ENCODE measurements at places on chromosomes 12 and 14.

DNA sequence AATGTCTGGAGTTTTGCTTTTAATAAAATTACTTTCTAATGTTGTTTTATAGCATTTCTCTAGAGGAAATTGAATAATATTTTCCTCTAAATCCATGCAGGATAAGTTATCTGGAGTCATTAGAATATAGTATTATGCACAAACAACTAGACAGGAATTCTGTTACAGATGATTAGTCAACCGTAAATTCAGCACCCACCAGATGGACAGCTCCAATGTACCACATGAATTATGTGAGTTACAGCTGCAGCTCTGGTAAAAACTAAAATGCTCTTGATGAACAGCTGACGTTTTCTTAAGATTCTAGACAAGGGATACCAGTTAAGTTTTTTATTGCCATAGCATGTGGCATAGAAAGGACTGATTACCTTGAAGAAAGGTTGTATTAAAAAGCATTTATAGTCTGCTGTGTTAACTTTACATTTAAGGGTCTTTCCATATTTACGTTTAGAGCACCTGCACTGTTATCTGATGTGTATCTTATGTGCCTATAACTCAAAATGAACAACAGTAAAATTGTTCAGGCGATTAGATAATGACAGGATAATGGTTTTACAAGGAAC lies 321.4 kb upstream of the LRFN5 start:
- DNase-seq, result no peak

GRCh38 chr14:40987481-40987880 lies 619.2 kb upstream of the LRFN5 start:
- DNase-seq, result no peak

- no peak for DNase-seq
These were observed 335.1 kb downstream of the GPHN start for GRCh38 chr14:66842911-66843512.

DNA sequence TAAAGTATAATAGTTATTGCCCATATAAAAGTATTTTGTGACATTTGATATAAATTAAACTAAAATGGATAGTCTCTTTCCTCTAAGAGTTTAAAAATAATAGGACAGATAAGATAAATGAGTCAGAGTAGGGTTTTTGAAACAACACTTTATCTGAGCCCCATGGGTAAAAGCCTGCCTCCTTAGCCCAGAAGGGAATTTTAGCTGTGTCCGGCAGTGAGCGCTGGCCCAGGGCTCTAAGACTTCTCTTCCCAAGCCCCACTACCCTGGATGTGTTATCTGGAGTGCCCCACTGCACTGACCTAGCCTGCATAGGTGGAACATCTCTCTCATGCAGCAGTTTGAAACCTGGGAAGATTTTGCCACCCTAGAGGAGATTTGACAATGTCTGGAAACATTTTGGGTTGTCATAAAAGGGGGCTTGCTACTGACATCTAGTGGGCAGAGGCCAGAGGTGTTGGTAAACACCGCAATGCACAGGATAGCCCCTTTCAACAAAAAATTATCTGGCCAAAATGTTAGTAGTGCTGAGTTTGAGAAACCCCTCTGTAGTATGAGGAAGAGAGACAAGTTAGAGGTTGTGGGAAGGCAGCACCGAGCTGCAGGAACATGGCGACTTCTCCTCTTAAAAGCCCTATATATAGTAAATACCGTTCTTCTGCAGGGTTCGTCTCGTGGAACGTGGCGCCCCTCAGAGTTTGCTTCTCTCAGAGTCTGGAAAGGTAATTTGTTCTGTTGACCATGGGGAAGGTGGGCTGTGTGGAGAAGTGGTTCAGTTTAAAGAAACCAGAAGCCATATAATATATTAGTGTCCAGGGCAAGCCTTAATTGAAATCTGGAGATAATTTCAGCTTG lies 29.3 kb upstream of the ATF1 start:
- DNase-seq, result peak; percentile 57

DNA sequence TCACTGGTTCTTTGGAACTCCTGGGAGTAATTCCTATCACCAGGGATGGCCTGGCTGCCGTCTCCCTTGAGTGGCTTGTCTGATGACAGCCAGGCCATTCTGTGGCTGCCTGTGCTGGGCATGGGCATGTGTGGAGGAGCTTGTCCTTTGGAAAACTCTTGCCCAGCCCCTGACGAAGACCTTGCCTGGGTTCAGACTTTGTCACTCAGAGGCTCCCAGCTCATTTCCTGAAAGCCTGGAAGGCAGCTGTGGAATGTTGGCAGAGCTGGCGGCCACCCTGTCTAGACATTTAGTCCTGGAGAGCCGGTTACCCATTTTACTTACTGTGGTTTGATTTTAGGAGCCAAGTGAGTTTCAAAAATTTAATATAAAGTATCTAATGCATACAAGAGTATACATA lies 34.0 kb downstream of the TUNAR start:
- DNase-seq, result no peak

DNA sequence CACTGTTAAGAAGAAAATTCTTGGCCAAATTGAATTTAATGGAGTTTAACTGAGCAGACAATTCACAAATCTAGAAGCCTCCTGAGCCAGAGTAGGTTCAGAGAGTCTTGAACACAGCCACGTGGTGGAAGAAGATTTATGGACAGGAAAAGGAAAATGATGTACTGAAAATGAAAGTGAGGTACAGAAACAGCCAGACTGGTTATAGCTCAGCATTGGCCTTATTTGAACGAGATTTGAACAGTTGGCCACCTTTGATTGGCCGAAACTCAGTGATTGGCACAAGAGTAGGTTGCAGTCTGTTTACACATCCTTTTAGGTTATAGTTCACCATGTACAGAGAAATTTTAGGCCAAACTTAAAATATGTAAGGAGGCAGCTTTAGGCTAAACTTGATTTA lies 9.9 kb downstream of the OAS2 start:
- no peak for DNase-seq

DNA sequence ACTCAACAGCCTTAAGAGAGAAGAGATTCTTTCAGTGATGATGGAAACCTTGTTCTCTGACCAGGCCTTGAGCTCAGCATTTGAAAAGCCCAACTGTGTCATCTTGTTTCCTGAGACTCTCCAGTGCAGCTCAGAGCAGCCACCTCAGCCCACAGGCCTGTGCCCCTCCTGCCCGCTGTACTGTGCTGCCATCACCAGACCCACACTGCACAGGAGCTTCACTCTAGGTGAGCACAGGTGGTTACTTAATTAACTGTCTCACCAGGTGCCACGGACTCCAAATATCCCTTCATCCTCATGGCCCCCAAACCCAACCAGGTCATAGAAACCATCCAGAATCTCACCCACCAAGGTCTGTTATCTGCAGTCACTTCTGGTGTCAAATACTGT lies 51.3 kb downstream of the JAG2 start:
- no peak for DNase-seq

GRCh38 chr12:74906224-74906623 lies 303.4 kb downstream of the KCNC2 start:
- no peak for DNase-seq

DNA sequence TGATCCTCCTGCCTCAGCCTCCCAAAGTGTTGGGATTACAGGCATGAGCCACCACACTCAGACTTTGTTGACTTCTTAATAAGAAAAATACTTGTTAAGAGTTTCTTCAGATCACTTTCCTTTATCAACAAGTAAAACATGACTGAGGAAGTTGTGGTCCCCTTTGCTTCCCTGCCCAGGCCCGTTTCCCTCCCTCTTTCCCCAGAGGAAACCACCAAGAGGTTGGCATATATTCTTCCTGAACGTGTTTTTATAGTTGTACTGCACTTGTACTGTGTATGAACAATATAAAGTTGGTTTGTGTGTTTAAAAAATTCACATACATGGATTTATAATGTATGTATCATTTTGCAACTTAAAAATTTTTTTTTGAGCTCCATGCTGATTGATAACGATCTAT lies 28.4 kb downstream of the PTPN11 start:
- no peak for DNase-seq

DNA sequence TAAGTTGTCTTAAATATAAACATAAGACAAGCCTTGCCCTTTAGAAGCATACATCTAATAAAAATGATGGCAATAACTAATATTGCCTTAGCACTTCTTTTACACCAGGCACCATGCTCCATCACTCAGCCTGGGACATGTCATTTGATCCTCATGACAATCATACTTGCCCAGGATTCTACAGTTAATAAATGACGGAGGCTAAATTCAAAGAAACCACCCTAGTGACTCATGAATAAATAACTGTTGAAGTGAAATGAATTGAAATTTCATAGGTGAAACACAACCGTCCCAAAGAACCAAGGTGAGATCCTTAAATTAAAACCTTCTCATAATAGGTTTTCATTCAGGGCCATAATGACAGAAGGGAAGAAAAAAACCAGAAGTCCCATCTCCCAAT lies 89.5 kb downstream of the GRIN2B start:
- no peak for DNase-seq

DNA sequence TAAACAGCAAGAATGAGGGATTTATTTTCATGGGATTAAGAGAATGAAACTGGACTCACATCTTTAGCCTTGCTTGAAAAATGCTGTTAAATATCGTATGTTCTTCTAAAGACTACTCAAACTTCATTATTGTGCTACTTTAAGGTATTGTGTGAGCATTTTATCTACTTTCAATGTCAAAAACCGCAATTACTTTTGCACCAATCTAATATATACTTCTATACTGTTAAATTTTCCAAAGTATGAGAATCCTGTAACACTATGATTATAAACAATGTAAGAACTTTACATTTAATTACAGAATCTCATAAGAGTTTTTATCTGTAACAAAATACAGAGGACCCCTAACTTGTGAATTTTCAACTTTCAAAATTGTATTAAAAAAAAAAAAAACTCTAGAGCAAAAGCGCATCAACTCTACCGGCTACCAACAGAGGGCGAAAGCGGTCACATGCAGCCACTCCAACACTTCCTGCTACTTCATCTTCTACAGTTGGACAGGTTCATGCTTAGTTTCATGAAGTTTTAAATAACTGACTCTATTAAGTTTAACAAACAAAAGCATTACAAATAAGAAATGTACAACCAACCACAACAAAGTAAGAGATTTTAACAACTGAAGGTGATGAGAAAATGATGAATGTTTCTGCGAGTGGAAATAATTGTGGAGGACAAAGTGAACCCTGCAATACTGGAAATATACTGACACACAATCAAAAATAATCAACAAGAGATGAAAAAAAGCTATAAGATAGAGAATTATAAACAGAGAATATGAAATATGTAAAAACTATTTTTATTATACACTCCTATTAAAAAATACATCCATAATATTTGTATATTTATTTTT lies 210.9 kb downstream of the MED13L start:
- no peak for DNase-seq

GRCh38 chr14:67567654-67568053 lies 32.4 kb downstream of the PIGH start:
- no peak for DNase-seq

GRCh38 chr12:97335115-97335514 lies 127.5 kb upstream of the RMST start:
- no peak for DNase-seq

- no peak for DNase-seq
These were observed 64.8 kb upstream of the PLEKHG3 start for GRCh38 chr14:64639340-64639821.

DNA sequence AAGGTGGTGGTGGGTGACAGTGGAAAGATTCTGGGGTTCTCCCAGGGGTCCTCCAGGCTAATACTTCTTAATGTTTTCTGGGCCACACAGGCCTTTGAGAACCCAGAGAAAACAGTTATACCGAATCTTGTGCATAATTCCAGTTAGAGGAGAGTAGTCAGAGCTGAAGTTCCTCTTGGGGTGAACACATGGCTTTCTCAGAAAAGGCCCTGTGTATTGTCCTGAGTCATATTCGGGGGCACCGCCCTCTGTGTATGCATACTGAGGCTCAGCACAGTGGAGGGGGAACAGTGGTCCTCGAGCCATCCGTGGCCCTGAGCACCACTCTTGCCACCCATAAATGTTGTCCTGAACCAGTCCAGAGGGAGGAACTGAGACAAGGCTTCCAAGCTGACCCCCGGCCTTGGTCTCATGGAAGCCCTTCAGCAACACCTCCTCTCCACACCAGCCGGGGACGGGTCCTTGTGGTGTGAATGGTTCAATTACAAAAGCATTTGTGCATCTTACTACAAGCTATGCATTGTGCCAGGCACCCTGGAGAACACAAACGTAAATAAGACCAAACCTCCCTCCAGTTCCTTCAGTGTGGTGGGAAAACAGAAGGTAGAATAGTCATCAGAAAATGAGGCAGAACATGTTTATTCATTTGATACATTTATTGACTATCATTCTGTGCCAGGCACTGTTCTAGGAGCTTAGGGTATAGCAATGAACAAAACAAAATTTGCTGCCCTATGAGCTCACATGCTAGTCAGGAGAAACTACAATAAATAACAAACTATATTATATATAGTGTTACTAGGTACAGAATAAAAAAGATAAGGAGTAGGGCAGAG lies 9.9 kb downstream of the DHRS2 start:
- no peak for DNase-seq

GRCh38 chr14:99309220-99309766 lies 37.3 kb upstream of the BCL11B start:
- DNase-seq, result no peak

GRCh38 chr12:48996794-48997718 lies 2.1 kb downstream of the DDN start:
- DNase-seq, result no peak

- DNase-seq, result no peak
These were observed 120.6 kb upstream of the CDKN3 start for GRCh38 chr14:54275997-54276725.

DNA sequence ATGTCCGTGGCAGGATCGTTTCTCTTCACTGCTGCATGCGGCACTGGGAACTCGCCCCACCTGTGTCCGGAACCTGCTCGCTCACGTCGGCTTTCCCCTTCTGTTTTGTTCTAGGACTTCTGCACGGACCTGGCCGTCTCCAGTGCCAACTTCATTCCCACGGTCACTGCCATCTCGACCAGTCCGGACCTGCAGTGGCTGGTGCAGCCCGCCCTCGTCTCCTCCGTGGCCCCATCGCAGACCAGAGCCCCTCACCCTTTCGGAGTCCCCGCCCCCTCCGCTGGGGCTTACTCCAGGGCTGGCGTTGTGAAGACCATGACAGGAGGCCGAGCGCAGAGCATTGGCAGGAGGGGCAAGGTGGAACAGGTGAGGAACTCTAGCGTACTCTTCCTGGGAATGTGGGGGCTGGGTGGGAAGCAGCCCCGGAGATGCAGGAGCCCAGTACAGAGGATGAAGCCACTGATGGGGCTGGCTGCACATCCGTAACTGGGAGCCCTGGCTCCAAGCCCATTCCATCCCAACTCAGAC lies 1.2 kb downstream of the FOS start:
- no peak for DNase-seq

- DNase-seq, result no peak
These were observed 1.3 kb downstream of the MARS1 start for GRCh38 chr12:57489157-57489641.

GRCh38 chr14:54132496-54132895 lies 175.9 kb upstream of the BMP4 start:
- DNase-seq, result no peak

GRCh38 chr12:26921886-26922285 lies 15.9 kb downstream of the INTS13 start:
- no peak for DNase-seq

- DNase-seq, result no peak
These were observed 6.6 kb downstream of the PDE6H start for GRCh38 chr12:14979468-14979867.

All from cerebellar nuclear complex (tissue), 1 donor.